ENCODE measurements at places on chromosomes 2 and 18. TPM values are rescaled to one million over a fixed set of nuclear protein-coding genes. Genes with fewer than 3 reads are reported as not detected.

The NCKAP5 gene
- 3.0 TPM for total RNA-seq

DNA sequence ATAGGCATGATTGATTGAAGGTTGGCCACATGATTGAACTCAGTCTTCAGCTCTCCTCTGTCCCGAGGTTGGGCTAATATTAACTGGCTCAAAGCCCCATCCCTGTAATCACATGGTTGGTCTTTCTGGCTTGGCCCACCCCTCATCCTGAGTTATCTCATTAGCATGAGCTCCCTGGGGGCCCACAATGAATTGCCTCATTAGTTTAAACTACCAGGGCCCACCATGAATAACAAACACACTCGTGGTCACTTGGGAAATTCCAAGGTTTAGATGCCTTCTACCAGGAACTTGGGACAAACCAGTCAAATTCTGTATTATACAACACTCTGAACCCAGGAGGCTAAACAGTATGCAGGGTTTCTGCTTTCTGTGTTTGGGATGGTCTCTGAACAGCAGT, 121.7 kb upstream of the B3GNT2 start:
- H3K4me1 ChIP-seq = no peaks in the 10 kb centered on the region
- H3K27ac ChIP-seq = no peak overlapping the region
- DNase-seq = no peak

GRCh38 chr2:233413559-233414272, 59.4 kb downstream of the DGKD start:
- peaks cover 32% of the 10 kb centered on the region for H3K4me1 ChIP-seq
- H3K4me3 ChIP-seq = no peak overlapping the region
- H3K27ac ChIP-seq = peak overlapping the region; percentile 71
- no peaks in the 10 kb centered on the region for H3K36me3 ChIP-seq

GRCh38 chr18:48997985-48998831, 47.4 kb upstream of the SMAD7 start:
- H3K27me3 ChIP-seq = no peaks in the 10 kb centered on the region
- peak; percentile 40 for DNase-seq
- H3K4me3 ChIP-seq = no peak overlapping the region
- no peaks in the 10 kb centered on the region for H3K36me3 ChIP-seq
- H3K27ac ChIP-seq = peak overlapping the region; percentile 69
- peaks cover 9% of the 10 kb centered on the region for H3K4me1 ChIP-seq

- H3K4me1 ChIP-seq = no peaks in the 10 kb centered on the region
- H3K27ac ChIP-seq = no peak overlapping the region
- no peak overlapping the region for H3K4me3 ChIP-seq
- H3K27me3 ChIP-seq = no peaks in the 10 kb centered on the region
These were observed 41.9 kb downstream of the C1QL2 start for GRCh38 chr2:119116411-119117295.

DNA sequence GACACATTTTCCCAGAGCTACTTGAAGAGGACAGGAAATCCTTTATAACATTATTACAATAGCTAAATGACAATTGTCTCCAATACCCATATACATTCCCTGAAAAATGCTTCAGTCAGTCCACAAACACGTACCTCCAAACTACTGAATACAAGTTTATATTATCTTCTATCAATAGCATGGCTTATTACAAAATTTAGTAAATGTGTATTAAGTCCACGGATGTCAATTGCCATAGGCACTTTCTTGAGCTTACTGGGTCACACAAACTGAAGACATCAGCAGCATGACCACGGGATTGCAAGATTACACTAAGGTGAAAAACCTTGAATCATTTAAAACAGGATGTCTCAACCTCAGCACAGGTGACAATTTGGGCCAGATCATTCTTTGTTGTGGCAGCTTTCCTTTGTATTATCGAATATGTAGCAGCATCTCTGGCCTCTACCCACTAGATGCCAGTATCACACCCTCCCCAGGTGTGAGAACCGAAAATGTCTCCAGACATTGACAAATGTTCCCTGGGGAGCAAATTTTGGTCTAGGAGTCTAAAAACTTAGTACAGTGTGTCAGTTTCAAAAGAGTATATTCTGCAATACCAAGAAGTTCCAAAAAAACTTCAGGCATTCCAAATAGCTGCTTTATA, 1.4 kb downstream of the MBD2 start:
- DNase-seq = no peak
- peaks cover 23% of the 10 kb centered on the region for H3K4me1 ChIP-seq
- H3K27ac ChIP-seq = peak overlapping the region; percentile 58
- H3K27me3 ChIP-seq = no peaks in the 10 kb centered on the region
- H3K4me3 ChIP-seq = peak overlapping the region; percentile 79
- H3K36me3 ChIP-seq = no peaks in the 10 kb centered on the region

- no peaks in the 10 kb centered on the region for H3K27me3 ChIP-seq
- DNase-seq = peak; percentile 64
- peaks cover 50% of the 10 kb centered on the region for H3K4me1 ChIP-seq
- no peaks in the 10 kb centered on the region for H3K36me3 ChIP-seq
These were observed 85.8 kb downstream of the TCF4 start for GRCh38 chr18:55501982-55502710.

GRCh38 chr2:47070155-47070919, 84.8 kb downstream of the STPG4 start:
- peaks cover 2% of the 10 kb centered on the region for H3K36me3 ChIP-seq
- H3K4me3 ChIP-seq = no peak overlapping the region
- no peaks in the 10 kb centered on the region for H3K27me3 ChIP-seq
- H3K27ac ChIP-seq = peak overlapping the region; percentile 19

DNA sequence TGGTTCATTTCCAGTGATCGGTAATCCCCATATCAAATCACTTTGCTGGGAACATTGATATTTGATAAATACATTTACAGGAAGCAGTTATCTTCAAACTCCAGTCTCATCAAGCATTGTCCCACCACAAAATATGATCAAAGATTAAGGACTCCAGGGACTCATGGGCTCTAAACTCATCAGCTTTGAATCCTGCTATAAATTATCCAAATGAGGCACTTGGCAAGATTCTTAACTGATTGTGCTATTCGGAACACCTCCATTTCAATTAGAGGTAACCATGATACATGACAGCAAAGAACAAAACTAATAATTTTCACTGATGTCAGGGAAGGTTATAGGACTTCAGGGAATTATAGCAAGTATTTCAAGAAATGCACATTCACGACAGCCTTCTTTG, 1088.1 kb upstream of the PIK3C3 start:
- H3K4me3 ChIP-seq = no peak overlapping the region
- no peaks in the 10 kb centered on the region for H3K27me3 ChIP-seq
- H3K36me3 ChIP-seq = no peaks in the 10 kb centered on the region
- no peak for DNase-seq
- H3K4me1 ChIP-seq = peaks cover 2% of the 10 kb centered on the region

The ALPP gene
- not detected for total RNA-seq

DNA sequence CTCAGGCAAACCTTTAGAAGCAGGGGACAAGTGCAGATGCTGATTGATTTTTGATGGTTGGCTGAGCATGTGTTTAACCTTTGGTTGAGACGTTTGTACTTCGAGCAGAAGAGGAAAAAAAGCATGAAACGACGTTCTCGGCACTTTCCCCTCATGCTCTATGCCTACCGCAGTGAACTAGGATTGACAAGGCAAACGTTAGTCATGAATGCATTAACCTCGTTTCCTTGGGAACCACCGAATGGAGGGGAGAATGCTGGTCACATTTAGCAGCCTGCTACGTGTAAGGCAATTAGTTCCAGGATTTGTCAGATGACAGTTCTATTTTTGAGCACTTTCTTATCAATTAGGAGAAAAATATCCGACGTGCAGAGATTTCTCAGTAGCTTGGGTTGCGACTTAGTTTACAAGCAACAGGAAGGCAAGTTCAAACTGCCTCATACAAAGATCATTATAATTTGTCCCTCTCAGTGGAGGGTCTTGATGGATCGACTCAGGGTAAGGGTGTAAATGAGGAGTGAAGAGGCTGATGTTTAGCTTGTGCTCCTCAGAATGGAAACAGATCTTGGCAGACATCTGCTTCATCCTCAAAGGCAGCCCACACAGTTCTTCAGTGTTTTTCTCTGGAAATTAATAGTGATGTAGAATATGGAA, 47.4 kb upstream of the GPR45 start:
- H3K4me1 ChIP-seq = no peaks in the 10 kb centered on the region
- no peak overlapping the region for H3K4me3 ChIP-seq
- H3K27ac ChIP-seq = no peak overlapping the region
- no peaks in the 10 kb centered on the region for H3K27me3 ChIP-seq

The MYOM1 gene
- not detected for total RNA-seq

The PDE11A gene
- total RNA-seq = 0.51 TPM

DNA sequence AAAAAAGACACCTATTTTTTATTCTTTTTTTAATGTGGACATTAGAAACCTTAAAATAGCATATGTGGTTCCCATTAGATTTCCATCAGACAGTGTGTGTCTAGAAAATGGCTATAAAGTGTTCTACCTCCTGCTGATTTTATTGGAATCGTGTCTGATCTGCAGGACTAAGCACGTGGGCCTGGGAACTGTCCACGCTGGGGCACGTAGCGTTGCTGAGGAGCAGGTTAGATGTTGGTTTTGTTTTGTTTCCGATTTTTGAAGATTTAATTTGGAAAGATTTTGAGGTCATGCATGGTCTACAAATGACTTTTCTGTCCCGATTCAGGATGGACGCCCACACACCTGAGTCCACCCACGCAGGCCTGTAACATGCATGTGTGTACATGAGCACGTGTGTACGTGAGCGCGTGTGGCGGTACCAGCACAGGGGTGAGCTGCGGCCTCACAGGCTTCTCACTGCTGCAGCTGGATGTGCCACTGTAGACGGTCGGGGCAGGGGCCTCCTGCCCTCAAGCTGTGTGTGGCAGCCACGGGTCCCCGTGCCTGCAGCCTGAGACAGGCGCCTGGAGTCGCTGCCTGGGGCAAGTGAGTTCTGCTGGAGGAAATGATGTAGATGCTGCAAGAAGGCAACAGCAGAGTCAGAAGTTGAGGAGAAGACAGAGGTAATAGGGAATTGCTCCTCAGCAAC, 99.7 kb upstream of the CTDP1 start:
- no peaks in the 10 kb centered on the region for H3K4me1 ChIP-seq
- H3K36me3 ChIP-seq = no peaks in the 10 kb centered on the region
- no peaks in the 10 kb centered on the region for H3K27me3 ChIP-seq
- no peak overlapping the region for H3K27ac ChIP-seq

GRCh38 chr2:156619021-156619539, 182.9 kb downstream of the GPD2 start:
- no peaks in the 10 kb centered on the region for H3K27me3 ChIP-seq
- DNase-seq = no peak
- H3K27ac ChIP-seq = no peak overlapping the region

- H3K27ac ChIP-seq = no peak overlapping the region
- H3K4me1 ChIP-seq = no peaks in the 10 kb centered on the region
- no peaks in the 10 kb centered on the region for H3K36me3 ChIP-seq
- DNase-seq = no peak
- H3K27me3 ChIP-seq = no peaks in the 10 kb centered on the region
These were observed 89.0 kb upstream of the UNC80 start for GRCh38 chr2:209682646-209683045.

The NAT8 gene
- not detected for total RNA-seq

DNA sequence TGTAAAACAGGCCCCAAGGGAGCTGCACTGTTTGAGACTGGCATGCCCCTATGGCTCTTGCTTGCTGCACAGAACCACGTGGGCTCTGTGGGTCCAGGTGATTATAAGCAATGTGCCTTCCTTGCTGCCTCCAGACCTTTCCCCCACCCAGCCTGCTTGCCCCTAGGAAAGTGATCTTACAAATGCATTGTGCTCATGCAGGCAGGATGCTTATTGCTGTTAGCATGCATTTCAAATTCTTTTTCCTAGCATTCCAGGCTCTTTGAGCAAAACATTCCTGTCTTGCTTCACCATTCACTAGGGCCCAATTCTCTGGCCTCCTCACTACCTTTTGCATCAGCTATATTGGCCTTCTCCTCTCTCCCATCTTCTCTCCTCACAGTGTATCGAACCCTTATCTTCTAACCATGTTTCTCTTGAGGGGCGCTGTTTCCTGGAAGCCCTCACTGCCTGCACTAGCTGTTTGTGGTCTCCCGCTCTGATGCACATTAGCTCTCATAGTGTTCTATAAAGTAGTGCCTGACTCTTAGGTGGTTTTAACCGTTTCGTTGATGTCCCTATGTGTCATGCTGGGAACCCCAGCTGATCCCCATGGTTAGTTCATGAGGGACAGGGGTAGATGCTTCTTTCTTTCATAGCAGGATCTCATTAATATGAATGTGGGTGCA, 152.9 kb upstream of the EPAS1 start:
- DNase-seq = no peak
- no peaks in the 10 kb centered on the region for H3K27me3 ChIP-seq
- peaks cover 3% of the 10 kb centered on the region for H3K36me3 ChIP-seq
- peaks cover 13% of the 10 kb centered on the region for H3K4me1 ChIP-seq

The ERFE gene
- total RNA-seq = 1.2 TPM

DNA sequence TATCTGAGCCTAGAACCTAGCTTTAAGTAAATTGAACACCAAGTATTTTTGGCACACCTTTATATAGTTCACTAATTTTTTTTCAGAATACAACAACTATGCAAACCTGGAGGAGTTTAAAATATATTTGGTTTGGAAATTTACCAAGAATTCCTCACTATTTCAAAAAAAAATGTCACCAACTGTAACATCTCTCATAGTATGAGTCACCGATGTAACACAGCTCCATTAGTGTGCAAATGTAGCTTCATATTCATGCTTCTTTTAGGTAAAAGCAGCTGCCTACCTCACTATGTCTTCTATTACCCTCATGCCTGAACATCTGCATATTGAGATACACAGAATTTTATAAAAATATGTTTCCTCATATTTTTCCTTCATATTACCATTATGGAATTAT, 80.5 kb downstream of the NRXN1 start:
- H3K4me3 ChIP-seq = no peak overlapping the region
- DNase-seq = no peak
- no peaks in the 10 kb centered on the region for H3K4me1 ChIP-seq
- no peak overlapping the region for H3K27ac ChIP-seq
- no peaks in the 10 kb centered on the region for H3K36me3 ChIP-seq

The PPP1R7 gene
- total RNA-seq = 60.8 TPM

DNA sequence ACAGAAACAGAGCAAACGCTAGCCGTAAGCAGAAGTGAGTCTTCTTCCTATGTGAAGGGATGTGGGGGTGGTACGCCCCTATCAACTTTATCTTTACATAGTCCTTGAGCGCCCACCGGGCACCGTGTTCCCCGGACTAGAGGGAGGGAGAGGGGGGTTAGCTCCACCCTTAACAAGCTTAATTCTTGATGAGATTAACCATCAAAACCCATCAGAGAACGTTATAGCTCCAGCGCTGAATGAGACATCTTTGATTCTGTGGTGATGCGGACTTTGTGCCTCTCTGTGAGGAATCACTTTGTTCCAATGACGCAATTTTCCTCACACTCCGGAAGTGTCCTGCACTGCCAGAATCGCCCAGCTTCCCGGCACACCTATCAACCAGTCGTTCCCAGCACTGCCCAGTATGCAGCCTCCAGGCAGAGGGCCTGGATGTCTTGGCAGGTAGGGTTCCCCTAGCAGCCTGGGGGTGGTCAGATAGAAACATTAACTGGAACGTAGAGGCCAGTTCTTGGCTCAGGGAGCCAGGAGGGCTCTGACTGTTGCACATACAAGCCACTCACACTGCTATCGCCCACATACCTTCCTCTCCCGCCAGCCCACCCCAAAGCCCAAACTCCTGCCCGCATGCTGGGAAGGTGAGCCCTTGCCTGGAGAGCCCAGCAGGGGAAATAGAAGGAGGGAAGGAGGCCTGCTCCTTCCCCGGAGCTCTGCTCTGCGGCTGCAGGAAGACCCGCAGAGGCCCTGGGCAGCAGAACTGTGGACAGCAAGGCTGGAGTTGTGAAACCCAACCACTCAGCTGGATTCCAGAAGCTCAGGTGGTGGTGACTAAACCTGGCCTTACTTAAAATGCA, 1.9 kb upstream of the ODC1 start:
- H3K36me3 ChIP-seq = no peaks in the 10 kb centered on the region
- no peak overlapping the region for H3K27ac ChIP-seq
- no peaks in the 10 kb centered on the region for H3K27me3 ChIP-seq
- peaks cover 28% of the 10 kb centered on the region for H3K4me1 ChIP-seq
- H3K4me3 ChIP-seq = no peak overlapping the region

The EVA1A gene
- total RNA-seq = 59.7 TPM

The COLEC11 gene
- not detected for total RNA-seq

All from endothelial cell of umbilical vein (primary cell).